NCI-H1694 treated with DMSO at 0.1 percent for 48 hours (cell line): ENCODE measurements at places on chromosomes 4 and X.
A peak's percentile ranks its signal among the peaks of the same experiment; 100 is the strongest.

DNA sequence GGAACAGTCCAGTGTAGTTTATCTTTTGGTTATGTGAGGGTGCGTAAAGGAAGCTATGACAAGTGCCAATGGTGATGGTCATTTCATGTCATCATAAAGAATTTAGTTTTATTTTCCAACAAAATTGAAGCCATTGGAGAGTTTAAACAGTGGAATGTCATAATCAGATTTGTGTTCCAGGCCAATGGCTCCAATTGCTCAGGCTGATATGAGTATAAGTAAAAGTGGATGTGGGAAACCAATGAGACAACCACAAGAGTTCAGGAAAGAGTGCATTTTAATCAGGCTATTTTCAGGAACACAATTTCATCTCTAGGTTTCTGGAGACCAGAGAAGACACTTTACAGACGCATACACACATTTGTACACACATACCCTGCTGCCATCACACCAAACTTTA, 20.7 kb downstream of the SPANXC start:
- no peak for DNase-seq

DNA sequence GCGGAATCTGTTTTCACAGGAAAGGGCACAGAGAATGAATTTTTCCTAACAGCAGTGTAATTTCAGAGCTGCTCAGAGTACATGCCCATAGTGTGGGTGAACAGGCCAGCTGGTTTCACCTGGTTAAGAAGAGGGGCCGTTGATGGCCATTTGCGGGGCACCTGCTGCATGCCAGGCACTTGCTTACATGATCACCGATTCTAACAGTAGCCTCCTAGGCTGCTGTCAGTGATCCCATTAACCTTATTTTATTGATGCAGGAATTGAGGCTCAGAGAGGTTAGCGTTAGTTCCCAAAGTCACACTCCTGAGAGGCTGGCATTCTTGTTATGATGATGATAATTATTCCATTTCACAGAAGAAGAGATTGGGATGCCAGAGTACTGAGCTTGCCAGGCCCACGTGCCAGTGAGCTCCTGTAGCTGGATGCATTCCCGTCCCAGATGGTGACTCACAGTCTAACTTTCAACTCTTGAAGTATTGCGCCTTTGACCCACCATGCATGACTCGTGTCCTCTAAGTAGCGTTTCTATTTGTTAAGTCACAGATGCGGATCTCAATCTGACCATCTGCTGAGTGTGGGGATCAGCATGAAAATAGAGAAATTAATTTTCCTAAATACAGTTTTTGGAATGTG, 76.5 kb downstream of the PSAPL1 start:
- DNase-seq, result peak; percentile 88

- no peak for DNase-seq
Measured at GRCh38 chrX:154751203-154751668, 359 bp upstream of the GAB3 start.

GRCh38 chr4:24321131-24321530, 263.2 kb downstream of the DHX15 start:
- DNase-seq, result no peak

DNA sequence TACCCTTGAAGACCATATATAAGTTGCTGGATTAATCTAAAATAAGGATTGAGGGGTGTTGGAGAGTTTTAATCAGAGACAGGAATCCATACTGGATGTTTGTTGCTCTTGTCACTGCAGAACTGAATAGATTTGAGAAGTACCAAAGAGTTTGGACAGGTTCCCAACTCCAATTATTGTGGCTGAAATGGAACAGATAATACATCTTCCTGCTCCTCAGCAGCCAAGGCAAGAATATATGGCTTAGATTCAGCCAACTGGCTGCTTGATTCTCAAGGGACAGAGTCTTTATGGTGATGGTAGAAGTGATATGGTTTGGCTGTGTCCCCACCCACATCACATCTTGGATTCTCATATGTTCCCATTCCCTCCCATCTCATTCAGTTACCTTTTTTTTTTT, 97.0 kb upstream of the PDHA2 start:
- no peak for DNase-seq

GRCh38 chr4:148196164-148196563, 246.1 kb downstream of the NR3C2 start:
- no peak for DNase-seq

GRCh38 chr4:76486588-76487276, 51.7 kb downstream of the SHROOM3 start:
- DNase-seq, result no peak

DNA sequence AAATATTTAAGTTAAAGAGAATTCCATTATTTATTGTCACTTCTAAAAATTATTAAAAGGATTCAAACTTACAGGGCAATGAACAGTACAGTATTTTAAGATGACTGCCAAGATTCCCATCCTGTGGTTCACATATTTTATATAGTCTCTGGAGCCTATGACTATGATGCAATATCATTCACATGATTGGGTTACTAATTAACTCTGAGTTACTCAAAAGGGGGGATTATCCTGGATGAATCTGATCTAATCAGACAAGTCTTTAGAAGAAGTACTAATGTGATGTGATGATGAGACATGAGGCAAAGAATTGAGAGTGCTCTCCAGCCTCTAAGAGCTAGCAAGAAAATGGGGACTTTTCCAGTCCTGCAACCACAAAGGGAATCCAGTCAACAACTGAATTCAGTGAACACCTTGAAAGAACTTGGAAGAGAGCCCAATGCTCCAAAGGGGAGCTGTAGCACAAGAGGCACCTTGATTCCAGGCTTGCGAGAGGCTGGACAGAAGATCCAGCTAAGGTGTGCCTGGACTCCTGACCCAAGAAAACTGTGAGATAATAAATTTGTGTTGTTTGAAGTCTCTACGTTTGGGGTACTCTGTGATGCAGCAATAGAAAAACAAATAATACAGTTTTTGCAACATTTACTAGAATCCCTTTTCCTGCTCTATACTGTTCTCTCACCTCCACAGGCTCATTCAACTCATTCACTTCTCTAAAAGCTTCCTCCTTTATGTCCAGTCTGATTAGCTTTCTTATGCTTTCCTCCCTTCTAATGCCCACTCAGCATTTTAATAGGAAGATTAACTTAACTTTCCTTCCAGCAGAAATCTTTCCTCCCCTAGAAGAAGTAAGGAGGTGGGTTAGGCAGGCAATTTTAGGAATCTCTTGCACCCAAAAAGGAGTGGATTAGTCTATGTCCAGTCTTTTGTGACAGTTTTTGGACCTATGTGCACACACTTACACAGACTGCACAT, 133.8 kb upstream of the LCORL start:
- DNase-seq, result no peak

GRCh38 chrX:118652717-118653116, 74.7 kb upstream of the IL13RA1 start:
- no peak for DNase-seq

- DNase-seq, result no peak
Measured at GRCh38 chrX:115214151-115214550, 19.7 kb downstream of the LRCH2 start.

DNA sequence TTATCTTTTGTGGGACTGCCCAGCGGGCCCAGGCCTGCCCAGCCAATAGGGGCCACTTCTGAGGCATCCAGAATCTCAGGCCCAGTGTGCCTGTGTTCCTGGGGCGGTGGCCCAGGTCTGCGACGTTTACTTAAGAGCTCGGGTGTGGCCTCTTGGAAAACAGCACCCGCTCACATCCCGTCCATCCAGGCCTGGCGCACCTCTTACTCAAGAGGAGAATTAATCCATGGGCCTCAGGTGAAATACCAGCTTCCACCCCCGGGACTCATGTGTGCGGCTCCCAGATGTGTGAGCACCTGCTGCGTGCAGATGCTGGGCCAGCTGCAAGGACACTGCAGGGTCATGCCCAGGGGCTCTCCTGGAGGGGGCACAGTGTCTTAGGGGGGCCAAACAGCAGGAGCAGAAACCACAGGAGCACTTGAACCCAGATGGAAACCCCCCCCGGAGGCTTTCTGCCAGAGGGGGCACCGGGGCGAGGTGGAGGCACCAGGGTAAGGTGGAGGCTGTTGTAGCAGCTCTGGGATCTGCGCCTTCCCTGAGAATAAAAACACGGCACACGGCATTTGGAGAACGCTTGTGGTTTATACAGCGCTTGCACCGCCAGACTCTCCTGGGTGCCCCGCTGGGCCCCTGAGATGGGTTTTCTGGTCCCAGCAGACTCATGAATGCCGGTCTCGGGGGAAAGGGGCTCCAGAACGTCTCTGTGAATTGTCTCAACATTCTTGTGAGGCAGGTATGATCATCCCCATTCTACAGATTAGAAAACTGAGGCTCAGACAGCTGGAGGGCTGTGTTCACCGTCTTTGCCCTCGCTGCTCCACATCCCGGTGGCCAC, 2.8 kb downstream of the PSAPL1 start:
- DNase-seq, result no peak

- DNase-seq, result no peak
Measured at GRCh38 chr4:146482788-146483187, 39.0 kb downstream of the SLC10A7 start.

DNA sequence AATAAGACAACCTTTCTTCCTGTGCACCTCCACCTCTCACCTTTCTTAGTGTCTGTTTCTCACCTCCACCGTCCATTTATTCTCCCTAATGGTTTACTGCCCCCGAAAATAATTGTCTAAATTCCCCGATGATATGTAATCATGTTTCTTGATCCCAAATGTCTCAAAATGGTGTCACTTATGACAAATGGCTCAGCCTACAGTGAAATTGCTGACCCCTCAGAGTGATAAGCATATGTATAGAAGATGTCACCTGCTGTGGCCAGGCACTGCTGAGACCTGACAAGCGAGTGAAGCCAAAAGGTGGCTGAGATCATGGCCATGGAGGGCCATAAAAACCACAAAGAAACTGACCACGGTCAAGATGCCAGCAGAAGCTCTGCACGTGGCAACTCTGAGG, 35.7 kb downstream of the MSL3 start:
- DNase-seq, result no peak

GRCh38 chr4:119314356-119314755, 7.6 kb downstream of the FABP2 start:
- peak; percentile 32 for DNase-seq

DNA sequence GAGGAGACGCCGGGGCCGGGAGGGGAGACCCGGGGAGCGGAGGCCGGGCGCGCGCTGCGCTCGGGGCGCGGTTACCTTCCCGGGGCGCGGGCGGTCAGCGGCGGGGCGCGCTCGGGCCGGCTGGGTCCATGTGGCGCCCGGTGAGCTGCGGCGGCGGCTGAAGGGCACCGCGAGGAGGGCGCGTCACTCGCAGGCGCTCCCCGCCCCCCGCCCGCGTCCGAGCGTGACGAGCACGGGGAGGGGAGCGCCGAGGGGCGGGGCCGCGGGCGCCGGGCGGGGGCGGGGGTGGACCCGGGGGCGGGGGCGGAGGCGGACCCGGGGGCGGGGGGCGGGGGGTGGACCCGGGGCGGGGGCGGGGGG, at the start of gene CPLX1:
Gene CPLX1 (minus strand): TSS at position 159 of the 360 bp plus-strand sequence. CDS start 1,607 bp downstream, outside the sequence.
- DNase-seq, result no peak

- no peak for DNase-seq
Measured at GRCh38 chrX:73758250-73758649, 195.3 kb downstream of the CHIC1 start.

DNA sequence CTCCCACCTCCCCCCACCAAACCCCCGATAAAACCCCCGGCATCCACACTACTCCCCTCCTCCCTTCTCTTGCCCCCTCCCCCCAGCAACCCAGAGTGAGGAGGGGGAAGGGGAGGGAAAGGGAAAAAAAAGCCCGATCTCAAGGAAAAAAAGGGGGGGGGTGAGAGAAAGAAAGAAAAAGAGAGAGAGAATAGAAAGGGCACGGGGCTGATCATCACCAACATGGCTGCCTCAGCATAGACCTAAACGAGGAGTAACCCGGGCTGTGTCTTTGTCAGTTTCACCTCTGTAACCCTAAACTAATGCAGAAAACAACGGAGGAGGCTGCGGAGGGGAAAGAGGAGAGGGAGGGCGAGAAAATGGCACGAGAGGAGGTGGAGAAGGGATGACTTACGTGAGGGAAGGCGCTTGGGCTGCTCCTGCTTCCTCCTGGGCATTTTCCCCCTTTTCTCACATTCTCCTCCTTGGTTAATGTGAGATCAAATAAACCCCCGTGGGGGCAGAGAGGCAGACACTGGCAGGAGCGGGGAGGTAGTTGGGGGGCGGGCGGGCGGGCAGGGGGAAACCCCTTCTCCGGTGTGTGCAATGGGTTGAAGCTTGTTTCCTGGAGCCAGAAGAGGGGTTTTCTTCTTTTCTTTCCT, 532 bp downstream of the ZNF827 start:
- DNase-seq, result no peak

GRCh38 chr4:108937066-108937465, 174.2 kb upstream of the ETNPPL start:
- no peak for DNase-seq

DNA sequence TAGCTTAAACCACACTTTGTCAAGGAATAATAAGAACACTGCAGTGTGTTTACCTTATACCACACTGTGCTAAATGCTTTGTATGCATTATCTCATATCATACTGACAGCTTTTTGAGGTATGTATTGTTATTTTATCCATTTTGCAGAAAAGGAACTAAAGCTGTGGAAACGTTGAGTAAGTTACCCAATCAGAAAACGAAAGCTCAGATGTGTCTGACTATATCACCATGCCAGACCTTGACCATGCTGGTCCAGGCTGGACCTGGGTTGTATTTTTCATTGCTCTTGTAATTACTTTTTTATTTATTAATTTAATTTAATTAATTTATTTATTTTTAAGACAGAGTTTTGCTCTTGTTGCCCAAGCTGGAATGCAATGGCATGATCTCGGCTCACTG, 2.1 kb downstream of the HSD17B11 start:
- DNase-seq, result no peak

- no peak for DNase-seq
Measured at GRCh38 chr4:159141193-159141592, 38.3 kb downstream of the RAPGEF2 start.

- DNase-seq, result no peak
Measured at GRCh38 chr4:81019006-81019405, 11.5 kb upstream of the BMP3 start.

GRCh38 chrX:144946666-144947065, 300.6 kb upstream of the SPANXN1 start:
- no peak for DNase-seq

DNA sequence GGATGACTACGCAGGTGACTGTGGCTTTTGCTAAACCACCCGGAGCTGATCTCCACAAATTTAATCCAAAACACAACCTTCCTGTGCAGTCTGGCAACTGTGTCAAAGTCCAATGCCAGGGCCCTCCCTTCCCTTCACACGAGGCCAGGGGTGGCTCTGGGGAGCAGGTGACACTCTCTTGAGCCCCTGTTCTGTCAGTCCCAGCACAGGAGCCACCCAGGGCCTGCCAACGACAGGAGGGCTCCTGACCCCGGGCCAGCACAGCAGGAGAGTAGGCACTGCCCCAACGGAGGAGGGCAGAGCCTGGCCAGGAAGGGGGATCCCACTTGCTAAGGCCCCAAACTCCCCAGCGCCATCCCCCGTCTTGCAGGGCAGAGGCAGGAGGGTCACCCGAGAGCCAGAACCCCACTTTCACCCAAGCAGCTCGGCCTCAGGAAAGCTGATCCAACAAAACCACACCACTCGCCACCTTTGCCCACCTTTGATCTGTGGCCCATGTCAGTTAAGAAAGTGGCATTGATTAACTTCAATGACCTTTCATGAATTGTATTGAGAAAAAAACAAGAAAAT, 44.7 kb downstream of the FAM53A start:
- no peak for DNase-seq

GRCh38 chrX:63889001-63889400, 104.0 kb upstream of the ARHGEF9 start:
- no peak for DNase-seq

- no peak for DNase-seq
Measured at GRCh38 chr4:71303850-71304249, 35.0 kb upstream of the SLC4A4 start.

GRCh38 chr4:4788573-4788972, 70.9 kb upstream of the MSX1 start:
- DNase-seq, result no peak

GRCh38 chr4:79385641-79386040, 22.4 kb downstream of the GK2 start:
- peak; percentile 95 for DNase-seq

- DNase-seq, result no peak
Measured at GRCh38 chrX:120672841-120673530, 43.1 kb upstream of the C1GALT1C1 start.
